Gastroesophageal sphincter (tissue), 4 donors: ENCODE measurements at places on chromosomes 11 and 22.

DNA sequence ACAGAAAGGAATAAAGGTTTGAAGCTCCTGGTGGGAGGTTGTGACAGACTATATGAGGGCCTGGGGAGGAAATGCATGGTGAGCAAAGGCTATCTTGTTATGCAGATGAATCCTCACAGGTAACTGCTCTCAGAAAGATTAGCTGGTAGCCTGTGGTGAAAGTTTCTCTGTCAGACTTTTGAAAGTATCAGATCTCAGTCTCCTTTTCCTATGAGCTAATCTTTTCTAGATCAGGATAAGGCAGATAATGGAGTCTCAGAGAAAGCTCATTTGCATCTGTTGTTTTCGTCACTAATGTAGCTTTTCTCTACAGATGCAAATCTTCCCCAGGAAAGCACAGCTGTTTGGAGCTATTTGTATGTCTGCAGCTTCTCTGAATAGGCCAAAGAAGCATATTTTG lies 21.0 kb upstream of the OR6X1 start:
- H3K27ac ChIP-seq, result no peak overlapping the region
- H3K4me3 ChIP-seq, result no peak overlapping the region
- no peaks in the 10 kb centered on the region for H3K4me1 ChIP-seq
- ATAC-seq, result no peak

- ATAC-seq, result no peak
- H3K4me1 ChIP-seq, result no peaks in the 10 kb centered on the region
- H3K4me3 ChIP-seq, result no peak overlapping the region
- H3K27me3 ChIP-seq, result no peaks in the 10 kb centered on the region
- no peak overlapping the region for H3K27ac ChIP-seq
Observed at GRCh38 chr22:36267896-36268485, 15.1 kb downstream of the APOL1 start.

DNA sequence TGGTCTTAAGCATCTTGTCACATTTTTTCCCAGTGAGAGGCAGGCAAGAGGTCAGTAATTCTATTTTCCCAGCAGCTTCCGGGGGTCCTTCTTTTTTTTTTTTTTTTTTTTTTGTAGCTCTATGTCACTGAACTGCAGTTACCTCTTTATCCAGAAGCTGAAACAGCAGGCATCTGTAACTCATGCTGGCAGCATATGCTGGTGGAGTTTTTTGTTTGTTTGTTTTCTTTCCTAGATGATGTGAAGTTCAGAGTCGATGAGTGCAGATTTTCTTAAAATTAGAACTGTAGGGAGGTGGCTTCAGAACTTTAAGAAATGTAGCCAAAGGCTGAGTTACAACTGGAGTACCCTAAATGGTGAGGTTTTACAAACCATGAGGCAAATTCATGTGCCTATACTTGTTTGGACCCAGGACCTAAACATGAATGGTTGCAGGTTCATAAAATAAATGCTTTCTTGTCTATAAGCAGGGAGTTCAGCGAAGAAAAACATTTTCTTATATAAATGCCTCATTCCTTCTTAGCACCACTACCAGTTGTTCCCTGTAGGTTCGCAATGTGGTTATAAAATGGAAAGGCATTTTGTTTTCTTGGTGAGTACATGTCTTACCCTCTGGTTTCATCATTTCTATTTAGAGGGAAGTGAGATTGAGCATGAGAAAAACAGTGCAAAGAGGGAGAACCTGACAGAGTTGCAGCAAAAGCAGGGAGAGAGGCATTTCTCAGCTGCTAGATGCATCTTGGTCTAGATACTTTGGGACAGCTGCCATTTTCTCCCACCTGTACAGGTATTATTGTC lies 84.0 kb downstream of the TRIM44 start:
- no peaks in the 10 kb centered on the region for H3K4me1 ChIP-seq
- ATAC-seq, result no peak

- peaks cover 16% of the 10 kb centered on the region for H3K4me1 ChIP-seq
- no peaks in the 10 kb centered on the region for H3K36me3 ChIP-seq
- H3K4me3 ChIP-seq, result no peak overlapping the region
- no peak overlapping the region for H3K27ac ChIP-seq
- ATAC-seq, result peak; percentile 22
- no peaks in the 10 kb centered on the region for H3K27me3 ChIP-seq
Observed at GRCh38 chr11:88475991-88476418, 138.5 kb upstream of the CTSC start.

DNA sequence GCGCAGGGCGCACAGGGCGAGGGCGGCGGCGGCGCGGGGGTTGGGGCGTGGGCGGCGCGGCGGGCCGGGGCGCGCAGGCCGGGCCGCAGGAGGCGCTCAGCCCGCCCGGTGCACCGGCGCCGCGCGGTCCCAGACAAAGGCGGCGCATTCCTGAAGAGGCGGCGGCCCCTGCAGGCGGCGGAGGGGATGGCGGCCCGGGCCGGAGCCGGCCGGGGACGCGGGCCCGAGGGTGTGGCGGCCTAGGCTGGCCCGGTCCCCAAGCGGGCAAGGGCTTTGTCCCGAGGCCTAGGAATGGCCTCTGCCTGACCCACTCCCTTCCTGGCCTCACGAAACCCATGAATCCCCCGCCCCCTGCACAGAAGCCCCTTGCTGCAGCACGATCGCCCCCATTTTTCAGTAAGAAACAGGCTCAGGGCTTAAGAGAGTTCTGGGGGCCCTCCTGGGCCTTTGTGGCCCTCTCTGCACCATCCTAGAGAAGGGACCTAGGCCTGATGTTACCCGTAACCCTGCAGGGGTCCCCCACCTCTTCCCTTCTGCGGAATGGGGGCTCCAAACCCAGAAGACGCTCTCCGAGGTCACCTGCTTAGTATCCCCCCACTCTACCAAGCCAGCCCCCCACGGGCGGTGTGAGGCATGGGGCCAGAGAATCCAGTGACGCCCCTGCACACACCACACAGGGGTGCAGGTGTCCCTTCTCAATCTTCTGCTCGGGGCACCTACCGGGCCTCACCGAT lies at the start of gene RTN4R:
Gene RTN4R, minus strand, starts transcription at position 40 of the 734 bp plus-strand sequence. CDS start 226 bp downstream, outside the sequence.
- peaks cover 10% of the 10 kb centered on the region for H3K4me1 ChIP-seq
- no peaks in the 10 kb centered on the region for H3K36me3 ChIP-seq
- no peak within 1 kb of the TSS for H3K27ac ChIP-seq
- H3K4me3 ChIP-seq, result peak within 1 kb of the TSS; percentile 1

- ATAC-seq, result no peak
- no peak overlapping the region for H3K4me3 ChIP-seq
- H3K36me3 ChIP-seq, result no peaks in the 10 kb centered on the region
- peaks cover 15% of the 10 kb centered on the region for H3K4me1 ChIP-seq
- no peak overlapping the region for H3K27ac ChIP-seq
- H3K27me3 ChIP-seq, result no peaks in the 10 kb centered on the region
Observed at GRCh38 chr22:20012741-20013331, 3.8 kb downstream of the ARVCF start.

DNA sequence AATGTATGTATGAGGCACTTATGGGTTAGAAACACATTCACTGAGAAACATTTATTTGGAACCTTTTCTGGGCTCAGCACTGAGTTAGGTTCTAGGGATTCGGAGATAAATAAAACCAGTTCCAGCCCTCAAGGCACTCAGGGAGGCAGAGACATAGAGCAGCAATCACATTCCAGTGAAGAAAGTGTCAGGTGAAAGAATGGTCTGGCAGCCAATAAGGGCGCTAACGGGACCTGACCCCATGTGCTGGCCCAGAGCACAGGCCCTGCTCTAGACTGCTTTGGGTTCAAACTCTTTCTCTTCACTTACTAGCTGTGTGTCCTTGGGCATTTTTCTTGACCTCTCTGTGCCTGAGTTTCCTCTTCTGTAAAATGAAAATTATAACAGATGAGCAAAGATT lies 146.0 kb upstream of the SYT13 start:
- ATAC-seq, result no peak
- no peaks in the 10 kb centered on the region for H3K4me1 ChIP-seq
- no peak overlapping the region for H3K4me3 ChIP-seq
- H3K36me3 ChIP-seq, result no peaks in the 10 kb centered on the region

DNA sequence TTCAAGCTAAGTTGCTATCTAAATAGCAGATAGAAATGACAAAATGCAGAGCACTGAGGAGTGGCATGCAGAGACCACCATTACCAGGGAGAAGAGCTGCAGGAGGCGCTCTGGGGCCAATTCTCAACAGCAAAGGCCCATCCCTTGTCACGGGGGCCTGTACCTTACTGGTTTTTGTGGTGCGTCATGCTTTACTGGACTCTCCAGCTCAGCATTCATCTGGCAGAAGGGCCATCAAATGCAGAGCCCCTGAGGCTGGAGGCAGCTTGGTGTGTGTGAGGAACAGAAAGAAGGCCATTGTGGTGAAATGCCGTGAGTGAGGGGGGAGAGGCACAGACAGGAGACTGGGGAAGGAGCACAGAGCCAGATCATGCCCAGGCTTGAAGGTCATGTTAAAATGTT lies 56.5 kb upstream of the NAV2 start:
- ATAC-seq, result no peak
- H3K27me3 ChIP-seq, result no peaks in the 10 kb centered on the region
- H3K4me1 ChIP-seq, result no peaks in the 10 kb centered on the region

GRCh38 chr11:65625628-65626342 lies 10.2 kb downstream of the PCNX3 start:
- no peak overlapping the region for H3K27ac ChIP-seq
- H3K4me1 ChIP-seq, result peaks cover 10% of the 10 kb centered on the region
- no peaks in the 10 kb centered on the region for H3K36me3 ChIP-seq
- H3K27me3 ChIP-seq, result no peaks in the 10 kb centered on the region
- H3K4me3 ChIP-seq, result no peak overlapping the region

DNA sequence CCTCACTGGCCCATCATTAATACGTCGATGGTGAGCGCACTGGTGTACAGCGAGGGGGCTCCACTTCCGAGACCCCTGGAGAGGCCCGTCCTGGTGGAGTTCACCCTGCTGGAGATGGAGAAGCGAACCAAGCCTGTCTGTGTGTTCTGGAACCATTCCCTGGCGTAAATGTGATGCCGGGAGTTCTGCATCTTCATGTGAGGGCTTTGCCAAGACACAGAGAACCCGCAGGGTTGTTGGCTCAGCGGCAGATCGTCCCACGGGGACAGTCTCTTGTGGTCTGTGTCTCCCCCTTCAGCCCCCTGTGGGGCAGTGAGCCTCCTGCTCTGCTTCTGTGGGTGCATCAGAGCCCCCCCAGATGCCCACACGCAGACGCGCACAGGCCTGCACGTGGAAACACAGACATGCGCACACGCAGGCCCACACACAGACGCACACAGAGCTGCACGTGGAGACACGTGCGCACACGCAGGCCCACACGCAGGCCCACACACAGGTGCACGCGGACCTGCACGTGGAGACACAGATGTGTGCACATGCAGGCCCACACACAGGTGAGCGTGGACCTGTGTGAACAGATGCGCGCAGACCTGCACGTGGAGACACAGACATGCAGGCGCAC lies 55.8 kb upstream of the PRODH start:
- H3K4me1 ChIP-seq, result no peaks in the 10 kb centered on the region
- no peak overlapping the region for H3K4me3 ChIP-seq
- H3K27ac ChIP-seq, result no peak overlapping the region
- H3K27me3 ChIP-seq, result peaks cover 78% of the 10 kb centered on the region

GRCh38 chr11:130112071-130112830 lies 42.6 kb downstream of the APLP2 start:
- H3K27ac ChIP-seq, result no peak overlapping the region
- peaks cover 42% of the 10 kb centered on the region for H3K36me3 ChIP-seq
- H3K4me1 ChIP-seq, result no peaks in the 10 kb centered on the region
- H3K27me3 ChIP-seq, result no peaks in the 10 kb centered on the region

GRCh38 chr11:32161293-32161692 lies 70.4 kb downstream of the RCN1 start:
- no peak overlapping the region for H3K4me3 ChIP-seq
- H3K4me1 ChIP-seq, result no peaks in the 10 kb centered on the region
- H3K27me3 ChIP-seq, result no peaks in the 10 kb centered on the region

- H3K27ac ChIP-seq, result no peak overlapping the region
- H3K4me3 ChIP-seq, result no peak overlapping the region
- peaks cover 44% of the 10 kb centered on the region for H3K27me3 ChIP-seq
Observed at GRCh38 chr11:116689413-116690127, 83.2 kb downstream of the BUD13 start.

DNA sequence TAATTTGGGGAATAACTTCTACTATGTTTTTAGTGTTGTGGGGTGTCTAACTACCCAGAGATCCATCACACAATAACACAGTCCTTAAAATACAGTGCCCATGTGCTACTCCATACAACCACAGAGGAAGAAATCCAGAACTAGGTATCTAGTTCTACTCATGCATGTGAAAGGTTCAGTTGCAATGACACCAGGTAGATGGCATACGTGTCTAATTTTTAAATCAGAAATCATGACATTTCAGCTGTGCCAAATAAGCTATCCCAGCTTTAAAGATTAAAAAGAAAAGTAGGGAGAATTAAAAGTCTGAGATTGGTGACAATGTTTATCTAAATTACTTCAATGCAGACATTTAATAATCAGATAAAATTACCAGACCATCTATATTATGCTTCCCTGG lies 122.2 kb downstream of the CD44 start:
- H3K27ac ChIP-seq, result no peak overlapping the region
- H3K27me3 ChIP-seq, result no peaks in the 10 kb centered on the region
- no peaks in the 10 kb centered on the region for H3K4me1 ChIP-seq

DNA sequence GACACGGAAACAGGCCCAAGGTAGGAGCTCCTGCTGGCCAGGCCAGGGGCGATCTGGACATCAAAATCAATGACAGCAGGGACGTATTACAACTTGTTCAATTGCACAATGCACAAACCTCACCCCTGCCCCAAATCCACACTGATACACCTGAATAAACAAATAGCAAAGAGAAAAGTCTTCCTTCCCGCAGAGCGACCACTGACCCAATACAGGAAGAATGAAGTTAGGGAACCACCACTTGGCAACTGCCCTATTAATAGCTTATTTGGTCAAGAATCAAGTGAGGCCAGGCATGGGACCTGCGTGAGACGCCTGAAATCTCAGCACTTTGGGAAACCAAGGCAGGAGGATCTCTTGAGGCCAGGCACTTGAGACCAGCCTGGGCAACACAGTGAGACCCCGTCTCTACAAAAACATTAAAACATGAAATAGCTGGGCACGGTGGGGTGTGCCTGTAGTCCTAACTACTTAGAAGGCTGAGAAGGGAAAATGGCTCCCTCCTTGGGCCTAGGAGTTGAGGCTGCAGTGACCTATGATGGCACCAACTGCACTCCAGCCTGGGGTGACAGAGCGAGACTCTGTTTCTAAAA lies 109.1 kb downstream of the MED15 start:
- no peaks in the 10 kb centered on the region for H3K36me3 ChIP-seq
- H3K4me3 ChIP-seq, result no peak overlapping the region
- H3K27ac ChIP-seq, result no peak overlapping the region
- no peak for ATAC-seq
- H3K4me1 ChIP-seq, result no peaks in the 10 kb centered on the region

- H3K27ac ChIP-seq, result no peak overlapping the region
- no peak for ATAC-seq
- no peaks in the 10 kb centered on the region for H3K27me3 ChIP-seq
- no peaks in the 10 kb centered on the region for H3K4me1 ChIP-seq
- no peak overlapping the region for H3K4me3 ChIP-seq
- H3K36me3 ChIP-seq, result no peaks in the 10 kb centered on the region
Observed at GRCh38 chr11:82229341-82229740, 504.3 kb downstream of the FAM181B start.
